ENCODE measurements at places on chromosomes 16 and 17.

GRCh38 chr17:18964018-18964351, 12.0 kb downstream of the SLC5A10 start:
- no peak for DNase-seq

DNA sequence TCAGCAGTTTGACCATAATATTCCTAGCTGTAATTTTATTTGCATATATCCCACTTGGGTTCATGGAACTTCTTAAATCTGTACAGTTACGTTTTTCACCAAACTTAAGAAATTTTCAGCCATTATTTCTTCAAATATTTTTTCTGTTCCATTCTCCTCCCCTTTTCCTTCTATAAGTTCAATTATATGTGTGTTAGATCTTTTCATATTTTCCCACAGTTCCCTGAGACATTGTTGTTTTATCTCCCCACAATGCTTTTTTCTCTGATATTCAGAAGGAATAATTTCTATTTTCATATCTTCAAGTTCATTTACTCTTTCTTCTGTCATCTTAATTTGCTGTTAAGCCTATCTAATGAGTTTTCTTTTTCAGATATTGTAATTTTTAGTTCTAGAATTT, 26.1 kb downstream of the IKZF3 start:
- no peak for DNase-seq

GRCh38 chr17:74542166-74542565, 3.7 kb downstream of the CD300C start:
- no peak for DNase-seq

GRCh38 chr17:732902-733720, 715 bp downstream of the TLCD3A start:
- no peak for DNase-seq

DNA sequence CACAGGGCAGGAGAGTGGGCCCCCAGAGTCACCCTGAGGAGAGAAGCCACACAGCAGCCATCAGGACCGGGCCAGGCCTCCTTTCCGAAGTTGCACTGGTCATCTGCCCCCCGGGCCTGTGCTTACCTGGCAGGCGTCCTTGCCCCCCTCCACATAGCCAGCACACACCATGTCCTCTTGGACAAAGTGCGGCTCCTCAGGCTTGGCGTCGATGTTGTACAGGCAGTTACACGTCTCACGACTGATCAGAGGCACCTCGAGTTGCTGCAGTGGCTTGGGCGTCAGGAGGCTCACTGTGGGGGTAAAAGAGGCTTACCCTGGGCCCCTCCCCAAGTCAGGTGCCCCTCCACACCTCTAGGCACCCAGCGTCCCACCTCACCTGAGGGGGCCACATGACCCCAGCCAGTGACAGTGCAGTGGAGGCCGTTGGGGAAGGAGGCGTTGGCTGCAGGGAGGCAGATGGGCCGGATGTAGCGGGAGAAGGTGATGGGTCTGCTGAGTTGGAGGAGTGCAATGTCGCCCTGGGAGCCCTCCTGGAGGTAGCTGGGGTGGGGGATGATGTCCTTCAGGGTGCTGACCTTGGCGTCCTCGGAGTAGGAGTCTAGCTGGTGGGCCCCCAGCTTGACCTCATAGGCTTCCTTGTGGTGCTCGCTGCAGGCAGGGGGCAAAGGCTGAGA, 3.1 kb downstream of the PRSS8 start:
- DNase-seq, result no peak

- DNase-seq, result no peak
These were observed 235.1 kb downstream of the ZNF423 start for GRCh38 chr16:49620869-49621240.

DNA sequence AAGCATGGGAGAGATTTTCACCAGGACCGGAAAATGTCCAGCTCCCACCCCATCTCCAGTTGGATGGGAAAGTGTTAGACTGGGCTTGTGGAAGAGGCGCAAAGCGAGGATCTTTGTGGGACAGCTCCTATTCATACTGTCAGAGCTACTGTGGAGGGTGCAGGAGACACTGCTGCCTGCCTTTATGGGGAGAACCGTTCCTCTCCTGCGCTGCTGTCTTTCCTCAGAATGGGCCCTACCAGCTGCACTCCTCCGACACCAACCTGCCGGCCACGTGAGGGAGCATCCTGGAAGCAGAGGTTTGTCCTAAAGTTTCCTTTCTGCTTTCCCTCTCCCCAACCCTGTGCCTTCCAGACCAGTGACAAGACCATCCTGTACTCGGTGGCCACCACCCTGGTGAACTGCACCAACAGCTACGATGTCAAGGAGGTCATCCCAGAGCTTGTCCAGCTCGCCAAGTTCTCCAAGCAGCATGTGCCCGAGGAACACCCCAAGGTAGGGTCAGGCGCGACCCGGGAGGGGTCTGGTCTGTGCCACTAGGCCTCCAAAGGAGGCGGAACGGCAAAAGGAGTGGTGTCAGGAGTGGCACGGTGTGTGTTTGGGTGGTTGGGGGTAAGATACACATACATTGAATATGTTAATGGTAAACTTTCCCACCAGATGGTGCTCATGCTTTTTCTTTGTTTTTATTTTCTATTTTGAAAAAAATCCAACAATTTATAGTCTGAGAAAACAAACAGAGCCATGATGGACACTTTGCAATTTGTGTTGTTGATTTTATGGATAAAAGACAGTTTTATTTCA, 23.0 kb downstream of the SLC35G3 start:
- DNase-seq, result no peak

- DNase-seq, result no peak
These were observed 18.9 kb downstream of the MSI2 start for GRCh38 chr17:57275071-57275764.

GRCh38 chr16:63702981-63703590, 1418.8 kb downstream of the CDH11 start:
- no peak for DNase-seq

DNA sequence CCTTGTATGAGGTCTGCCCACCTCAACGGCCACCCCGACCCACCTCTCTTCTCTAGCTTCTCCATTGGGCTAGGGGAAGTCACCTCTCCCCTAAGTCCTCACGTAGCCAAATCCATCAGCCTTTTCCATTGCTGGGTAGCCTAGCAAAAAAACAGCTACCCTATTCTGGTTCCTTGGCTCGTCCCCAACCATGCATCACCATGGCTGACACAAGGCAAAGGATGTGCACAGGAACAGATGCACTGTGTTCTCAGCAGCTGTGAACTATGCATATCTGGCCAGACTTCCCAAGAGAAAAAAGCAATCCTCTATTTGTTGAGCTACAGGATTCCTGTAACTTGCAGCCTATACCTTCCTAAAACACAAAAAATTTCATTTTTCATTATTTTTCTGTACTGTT, 22.0 kb upstream of the FLCN start:
- no peak for DNase-seq

- no peak for DNase-seq
These were observed 21.2 kb downstream of the PITPNA start for GRCh38 chr17:1541367-1541904.

GRCh38 chr17:40707745-40708144, 4.2 kb upstream of the KRT24 start:
- DNase-seq, result no peak

- DNase-seq, result no peak
These were observed 112.7 kb downstream of the ADCY9 start for GRCh38 chr16:4003576-4003975.
